Right kidney (tissue), 9 donors: ENCODE measurements at places on chromosomes 12 and 14.

GRCh38 chr12:74910831-74911230 is 298.8 kb downstream of the KCNC2 start:
- no peak for DNase-seq

GRCh38 chr14:92491782-92492181 is 21.8 kb upstream of the RIN3 start:
- DNase-seq, result no peak

GRCh38 chr12:100830003-100830795 is 35.6 kb downstream of the ANO4 start:
- DNase-seq, result no peak

GRCh38 chr12:76470028-76470939 is 89.3 kb downstream of the OSBPL8 start:
- DNase-seq, result no peak

- no peak for DNase-seq
Measured at GRCh38 chr12:50042693-50043092, 14.7 kb upstream of the ASIC1 start.

DNA sequence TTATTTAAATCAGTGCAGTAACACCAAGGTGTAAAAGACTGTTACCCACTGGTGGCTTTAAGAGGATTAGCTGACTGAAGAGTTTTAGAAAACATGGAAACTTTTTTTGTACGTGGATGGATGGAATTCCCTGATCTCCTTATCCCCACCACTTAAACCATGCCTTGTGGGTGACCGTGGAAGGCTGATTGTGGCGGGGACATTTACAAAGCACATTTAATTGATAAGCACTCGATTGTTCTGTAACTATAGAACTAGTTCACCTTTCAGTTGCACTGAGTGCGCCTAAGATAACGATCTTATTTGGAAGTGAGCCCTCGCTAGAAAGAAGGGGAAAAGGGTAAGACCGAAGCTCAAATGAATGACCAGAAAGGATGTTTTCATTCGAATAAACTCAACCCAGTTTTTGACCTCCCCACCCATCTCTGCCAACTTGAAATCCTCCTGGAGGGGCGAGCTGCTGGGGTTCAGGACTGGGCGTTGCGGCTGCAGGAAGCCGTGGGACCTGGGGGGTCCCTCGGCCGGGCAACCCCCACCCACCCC is 688 bp upstream of the RASSF3 start:
- peak; percentile 77 for DNase-seq
